Hair follicle dermal papilla cell (primary cell): ENCODE measurements at places on chromosomes 12 and 14. TPM values are rescaled to one million over a fixed set of nuclear protein-coding genes. Genes with fewer than 3 reads are reported as not detected.

The B4GALNT1 gene
- total RNA-seq: 3.8 and 5.7 TPM in 2 replicates

The ETFBKMT gene
- total RNA-seq: 4.4 and 5.1 TPM in 2 replicates

The SUDS3 gene
- 32.7 and 38.5 TPM in 2 replicates for total RNA-seq

The DPPA3 gene
- not detected in 2 replicates for total RNA-seq

The PTPN6 gene
- 0.61 and 0.65 TPM in 2 replicates for total RNA-seq

The INHBC gene
- not detected in 2 replicates for total RNA-seq

The ARID2 gene
- total RNA-seq: 20.4 and 31.0 TPM in 2 replicates

The GRIN2B gene
- total RNA-seq: not detected in 2 replicates

The OVCH1 gene
- not detected in 2 replicates for total RNA-seq

The METTL1 gene
- total RNA-seq: 8.0 and 14.0 TPM in 2 replicates

The HOMEZ gene
- total RNA-seq: 4.1 and 5.4 TPM in 2 replicates

The TCL1B gene
- not detected in 2 replicates for total RNA-seq

The GPR65 gene
- total RNA-seq: 1.5 and 1.6 TPM in 2 replicates

The FOXG1 gene
- not detected in 2 replicates for total RNA-seq

The VDR gene
- 57.0 and 66.0 TPM in 2 replicates for total RNA-seq

The RIC8B gene
- 10.4 and 14.8 TPM in 2 replicates for total RNA-seq

The PLD4 gene
- total RNA-seq: under 0.01 TPM in 2 replicates

The LRRC23 gene
- 6.9 and 8.9 TPM in 2 replicates for total RNA-seq

The RHOJ gene
- total RNA-seq: 0.32 and 1.8 TPM in 2 replicates

The RECQL gene
- 44.9 and 53.4 TPM in 2 replicates for total RNA-seq

The CFAP251 gene
- 4.0 and 4.5 TPM in 2 replicates for total RNA-seq

The LALBA gene
- 0.24 TPM in 1 of 2 replicates, not detected in the other for total RNA-seq

The CCER1 gene
- not detected in 2 replicates for total RNA-seq

The CLEC1B gene
- total RNA-seq: not detected in 2 replicates
